ENCODE measurements at places on chromosomes 7 and 10. TPM values are rescaled to one million over a fixed set of nuclear protein-coding genes. Genes with fewer than 3 reads are reported as not detected.

Gene GIMAP7
- not detected for total RNA-seq

DNA sequence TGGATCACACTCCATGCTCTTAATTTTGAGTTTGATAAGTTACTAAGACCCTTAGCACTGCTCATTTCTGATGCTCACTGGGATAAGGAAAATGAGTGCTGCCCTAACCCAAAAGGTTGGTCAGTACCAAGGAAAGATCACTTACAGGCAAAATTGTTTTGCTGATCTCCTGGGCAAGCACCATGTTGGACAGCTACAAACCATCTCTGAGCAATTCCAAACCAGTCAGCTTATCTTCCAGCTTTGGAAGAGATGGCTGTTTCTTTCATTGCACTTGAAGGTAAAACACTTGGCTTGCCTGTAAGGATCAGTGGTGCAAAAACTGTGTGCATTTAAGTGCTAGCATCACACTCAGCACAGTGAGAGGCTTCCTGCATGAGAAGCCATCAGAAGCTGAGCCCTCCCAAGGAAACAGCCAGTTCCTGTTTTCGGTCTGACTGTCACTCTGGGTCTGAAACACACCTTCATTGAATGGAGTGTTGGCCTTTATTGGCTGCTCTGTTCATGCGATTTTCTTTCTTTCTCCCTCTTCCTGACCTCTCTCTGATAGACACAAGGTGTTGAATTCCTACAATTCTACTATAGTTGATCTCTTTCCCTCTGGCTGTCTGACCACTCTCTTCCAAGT lies 126.4 kb upstream of the GHITM start:
- no peak for DNase-seq

GRCh38 chr10:6065835-6066234 lies 3.7 kb upstream of the IL2RA start:
- DNase-seq, result peak; percentile 18

GRCh38 chr10:33352175-33352574 lies 17.7 kb upstream of the NRP1 start:
- peak; percentile 92 for DNase-seq

DNA sequence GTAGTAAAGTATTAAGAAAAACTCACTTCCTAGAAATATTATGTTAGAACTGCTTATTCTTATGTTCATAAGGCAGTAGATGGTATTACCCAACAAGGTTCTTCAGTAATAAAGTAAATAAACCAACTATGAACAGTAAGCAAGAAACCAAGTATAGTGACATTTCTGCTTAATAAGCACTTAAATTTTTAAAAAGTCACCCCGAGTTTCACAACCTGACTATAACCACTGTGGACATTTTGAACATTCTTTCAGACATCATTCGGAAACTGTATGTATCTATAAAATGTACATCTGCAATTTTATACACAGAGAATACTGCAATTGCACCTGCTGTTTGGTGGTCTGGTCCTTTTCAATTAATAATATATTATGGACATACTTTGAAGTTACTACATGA lies 1073.6 kb downstream of the XPNPEP1 start:
- no peak for DNase-seq

GRCh38 chr10:48404646-48405045 lies 98.2 kb downstream of the MAPK8 start:
- peak; percentile 95 for DNase-seq

GRCh38 chr10:28680358-28680752 lies 3.0 kb downstream of the BAMBI start:
- no peak for DNase-seq

- peak; percentile 34 for DNase-seq
Measured at GRCh38 chr7:44794331-44794730, 2.1 kb upstream of the PPIA start.

Data from fibroblast of lung (primary cell).